Activated CD4-positive, alpha-beta T cell treated with anti-CD3 and anti-CD28 coated beads, Interleukin-2, amount 50 U/mL, for 16 hours (primary cell): ENCODE measurements at places on chromosomes 2 and 18.

DNA sequence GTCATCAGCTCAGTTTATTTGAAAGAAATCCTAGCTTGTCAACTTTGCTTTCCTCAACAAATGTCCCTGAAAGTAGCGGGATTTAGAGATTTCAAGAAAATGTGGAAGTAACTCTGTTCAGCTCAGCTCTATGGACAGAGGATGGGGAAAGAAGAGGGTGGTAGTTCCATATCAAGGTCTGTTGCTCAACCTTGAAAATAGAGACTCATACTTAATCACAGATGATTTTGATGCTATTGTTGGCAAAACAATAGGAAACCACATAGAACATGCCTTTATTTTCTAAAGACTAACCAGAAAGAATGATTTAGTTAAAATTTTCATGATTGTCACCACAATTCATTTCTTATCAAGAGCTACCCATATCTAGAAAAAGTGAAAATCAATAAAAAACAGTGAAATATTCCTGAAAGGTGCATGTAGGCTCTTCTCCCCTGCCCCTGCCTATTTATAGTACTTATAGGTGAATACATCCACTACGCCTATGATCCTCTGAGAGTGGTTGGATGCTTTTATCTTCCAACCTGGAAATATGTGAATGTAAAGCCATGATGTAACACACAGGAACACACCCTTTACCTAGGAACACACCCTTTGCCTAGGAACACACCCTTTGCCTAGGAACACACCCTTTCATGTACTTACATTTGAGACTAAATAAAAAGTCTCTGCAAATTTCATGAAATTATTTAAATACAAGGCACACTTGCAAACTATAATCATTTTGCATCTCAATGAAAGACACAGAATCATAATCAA lies 65.8 kb downstream of the ETAA1 start:
- DNase-seq = no peak

GRCh38 chr2:64414736-64415435 lies 39.1 kb upstream of the LGALSL start:
- no peak for DNase-seq

DNA sequence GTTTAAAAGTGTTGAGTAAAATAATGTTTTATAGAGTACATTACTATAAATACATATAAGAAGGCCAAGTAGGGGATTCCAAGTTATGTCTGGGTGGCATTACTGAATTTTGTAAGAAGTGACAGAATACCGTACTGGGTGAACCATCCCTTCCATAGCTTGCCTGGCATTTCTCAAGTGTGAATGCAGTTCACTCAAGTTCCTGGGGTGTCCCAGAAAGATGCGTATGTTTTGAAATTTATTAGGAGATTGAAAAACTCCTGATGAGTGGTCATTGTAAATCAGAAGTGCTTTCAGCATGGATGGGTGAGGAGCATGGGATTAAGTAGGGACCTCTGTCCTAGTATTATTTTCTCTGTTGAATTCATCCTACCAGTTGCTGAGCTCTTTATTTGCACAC lies 103.2 kb downstream of the VAPA start:
- no peak for DNase-seq

DNA sequence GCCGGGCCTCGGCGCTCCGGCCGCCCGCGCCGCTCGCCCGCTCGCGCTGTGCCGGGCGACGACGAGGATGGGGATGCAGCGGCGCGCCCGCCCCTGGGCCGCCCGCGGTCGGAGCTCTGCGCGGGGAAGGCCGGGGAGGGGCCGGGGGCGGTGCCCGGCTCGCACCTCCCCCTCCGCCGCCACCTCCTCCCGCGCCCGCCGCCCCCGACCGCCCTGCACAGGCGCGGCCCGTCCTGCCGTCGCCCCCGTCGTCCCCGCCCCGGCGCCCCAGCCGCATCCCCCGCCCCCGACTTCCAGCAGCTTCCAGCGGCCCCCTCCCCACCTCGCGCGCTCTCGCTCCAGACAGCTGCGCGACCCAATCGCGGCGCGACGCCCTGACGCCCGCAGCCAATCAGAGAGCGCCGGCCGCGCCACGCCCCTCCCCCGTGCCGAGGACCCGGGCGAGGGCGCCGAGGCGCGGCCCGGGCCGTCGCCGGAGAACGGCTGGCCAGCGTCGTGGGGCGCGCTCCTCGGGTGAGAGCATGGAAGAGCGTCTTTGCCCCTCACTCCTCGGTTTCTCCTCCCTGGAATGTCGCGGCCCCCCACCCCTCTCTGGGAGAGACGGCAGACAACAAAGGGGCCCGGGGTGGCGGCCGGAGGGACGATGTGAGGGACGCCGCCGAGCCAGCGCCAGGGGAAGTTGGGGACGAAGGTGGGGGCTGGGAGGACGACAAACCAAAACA lies at the start of gene MBOAT2:
Gene MBOAT2, minus strand, starts transcription at position 69 of the 722 bp plus-strand sequence. CDS start 70 bp downstream, outside the sequence.
- peak; percentile 82 for DNase-seq

GRCh38 chr2:155377931-155378444 lies 679.5 kb downstream of the KCNJ3 start:
- DNase-seq = peak; percentile 16

DNA sequence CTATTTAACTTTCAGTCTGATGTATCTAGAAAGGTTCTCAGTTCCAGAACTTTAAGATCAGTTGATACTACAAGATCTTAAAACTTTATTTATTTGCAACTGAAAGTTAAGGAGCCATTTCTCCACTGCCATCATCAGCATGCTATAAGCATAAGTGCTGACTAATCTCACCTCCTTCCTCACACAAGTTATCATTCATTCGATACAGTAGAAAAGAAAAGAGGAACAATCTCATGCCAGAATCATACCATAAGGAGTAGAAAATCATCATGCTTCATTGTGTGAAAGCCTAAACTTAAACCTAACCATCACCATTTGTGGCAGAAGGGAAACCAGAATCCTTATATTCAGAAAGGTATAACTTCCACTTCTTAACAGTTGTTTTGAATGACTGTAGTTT lies 176.6 kb upstream of the NRXN1 start:
- DNase-seq = no peak

DNA sequence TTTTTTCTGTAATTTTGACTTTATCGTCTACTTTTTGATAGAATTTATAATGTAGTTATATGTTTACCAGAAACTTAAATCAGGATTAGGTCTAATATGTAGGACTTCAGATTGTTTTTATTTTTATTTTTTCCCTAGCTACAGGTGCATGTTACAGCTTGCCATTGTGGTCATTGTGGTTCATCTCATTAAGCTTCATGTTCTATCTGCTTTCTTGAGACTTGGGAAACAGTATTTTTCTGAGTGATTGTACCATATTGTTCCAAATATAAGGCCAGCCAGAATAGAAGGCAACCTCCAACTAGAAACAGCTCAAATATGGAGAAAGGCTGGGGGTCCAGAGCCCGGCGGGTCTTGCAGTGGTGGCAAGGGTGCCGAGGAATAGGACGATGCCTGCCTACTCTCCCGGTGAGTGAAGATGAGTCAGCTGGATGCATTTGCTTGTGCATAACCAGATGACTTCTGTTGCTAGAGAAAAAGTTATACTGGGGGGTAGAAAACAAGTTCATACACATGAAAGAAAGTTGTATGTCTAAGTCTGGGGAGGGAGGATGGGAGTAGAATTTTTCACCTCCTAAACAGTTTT lies 188.4 kb downstream of the CCDC85A start:
- DNase-seq = no peak

DNA sequence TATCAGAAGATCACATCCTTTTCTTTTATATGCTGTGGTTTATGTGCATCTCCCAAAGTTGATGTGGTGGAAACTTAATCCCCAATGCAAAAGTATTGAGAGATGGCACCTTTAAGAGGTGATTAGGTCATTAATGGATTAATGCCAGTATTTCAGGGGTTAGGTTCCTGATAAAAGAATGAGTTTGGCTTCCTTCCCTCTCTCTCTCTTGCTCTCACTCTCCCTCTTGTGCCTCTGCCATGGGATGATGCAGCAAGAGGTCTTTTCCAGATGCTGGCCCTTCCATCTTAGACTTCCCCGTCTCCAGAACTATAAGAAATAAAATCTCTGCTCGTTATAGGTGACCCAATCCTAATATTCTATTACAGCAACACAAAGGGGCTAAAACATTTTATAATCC lies 85.0 kb downstream of the TTC27 start:
- DNase-seq = no peak

GRCh38 chr2:205237524-205237923 lies 444.8 kb upstream of the NRP2 start:
- no peak for DNase-seq

- DNase-seq = no peak
Measured at GRCh38 chr2:43423941-43424261, 171.9 kb downstream of the THADA start.

- no peak for DNase-seq
Measured at GRCh38 chr18:47343291-47343690, 91.8 kb upstream of the SKOR2 start.

DNA sequence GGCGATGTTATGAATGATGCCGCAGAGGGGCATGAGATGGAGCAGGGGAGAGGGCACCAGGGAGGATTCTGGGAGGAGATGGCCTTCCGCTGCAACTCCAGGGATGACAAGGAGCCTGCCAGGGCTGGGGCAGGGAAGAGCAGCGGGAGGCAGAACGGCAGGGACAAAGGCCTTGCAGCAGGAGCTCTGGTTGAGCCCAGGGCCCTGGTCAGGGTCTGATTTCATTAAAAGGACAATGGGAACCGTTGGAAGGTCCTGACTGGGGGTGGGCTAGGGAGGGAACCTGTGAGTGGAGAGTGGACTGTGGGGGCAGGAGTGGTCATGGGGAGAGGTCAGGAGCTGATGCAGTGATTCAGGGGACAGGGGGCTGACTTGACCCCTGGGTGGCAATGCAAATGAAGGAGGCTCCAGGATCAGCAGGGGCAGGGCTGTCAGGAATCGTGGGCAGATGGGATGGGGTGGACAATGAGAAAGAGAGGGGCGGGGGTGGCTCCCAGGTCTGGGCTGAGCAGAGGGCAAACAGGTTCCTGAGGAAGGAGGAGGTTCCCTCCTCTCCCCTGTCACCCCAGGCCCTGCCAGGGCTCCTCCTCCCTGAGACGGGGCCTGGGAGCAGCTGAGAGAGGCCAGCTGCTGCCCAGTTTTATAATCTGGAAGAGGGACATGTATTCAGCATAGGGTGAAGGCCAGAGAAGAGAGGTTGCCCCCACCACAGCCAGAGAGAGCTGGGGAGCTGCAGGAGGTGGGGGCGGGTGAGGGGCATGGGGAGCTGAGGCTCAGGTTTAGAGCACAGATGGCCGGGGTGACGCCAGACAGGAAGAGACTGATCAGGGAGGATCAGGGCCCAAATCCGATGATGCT lies 7.3 kb upstream of the DUSP2 start:
- DNase-seq = no peak

DNA sequence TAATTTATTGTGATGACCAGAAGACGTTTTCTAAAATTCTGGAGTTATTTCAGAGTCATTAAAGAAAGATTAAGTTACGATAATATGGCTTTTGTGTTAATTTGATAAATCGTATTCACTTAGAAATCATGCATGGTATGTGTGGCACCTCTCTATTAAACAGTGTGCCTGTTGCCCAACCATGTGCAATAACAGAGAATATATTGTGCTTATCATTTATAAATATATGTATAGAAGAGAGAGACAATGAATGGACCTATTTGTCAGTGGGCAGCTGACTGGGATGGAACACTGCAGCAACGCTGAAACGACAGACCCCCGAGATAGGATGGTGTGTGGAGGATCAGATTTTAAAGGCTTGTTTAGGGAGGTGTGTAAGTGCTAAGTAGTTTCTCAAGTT lies 172.9 kb downstream of the FMNL2 start:
- DNase-seq = no peak

- no peak for DNase-seq
Measured at GRCh38 chr2:156818944-156819343, 382.8 kb downstream of the GPD2 start.

DNA sequence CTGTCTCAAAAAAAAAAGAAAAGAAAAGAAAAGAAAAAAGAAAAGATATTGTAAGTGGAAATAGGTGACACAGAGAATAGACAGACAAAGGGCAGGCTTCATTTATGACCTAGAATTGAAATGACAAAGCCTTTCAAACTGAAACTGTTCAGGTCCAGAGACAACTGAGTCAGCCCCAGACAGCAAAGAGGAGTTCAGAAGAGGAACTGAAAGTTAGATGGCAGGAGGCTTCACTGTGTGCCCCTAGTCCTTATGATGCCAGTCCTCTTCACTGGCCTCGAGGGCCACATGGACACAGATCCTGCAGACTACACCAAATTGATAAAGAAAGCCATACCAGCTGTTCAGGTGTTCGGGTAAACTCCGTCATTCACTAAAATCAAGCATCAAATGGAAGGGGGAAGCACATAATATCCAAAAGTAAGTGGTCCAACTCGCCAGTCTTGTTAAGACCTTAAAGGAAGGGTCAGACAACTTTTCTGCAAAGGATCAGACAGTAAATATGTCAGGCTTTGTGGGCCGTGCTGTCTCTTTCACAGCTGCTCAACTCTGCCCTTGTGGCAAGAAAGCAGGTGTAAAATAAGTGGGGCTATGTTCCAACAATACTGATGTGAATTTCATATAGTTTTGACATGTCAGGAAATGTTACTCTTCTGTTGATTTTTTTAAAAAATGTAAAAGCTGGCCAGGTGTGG lies 231.9 kb upstream of the MGAT5 start:
- DNase-seq = peak; percentile 22

- DNase-seq = no peak
Measured at GRCh38 chr2:185318271-185318724, 420.3 kb upstream of the FSIP2 start.

GRCh38 chr18:59021500-59021899 lies 118.2 kb upstream of the SEC11C start:
- no peak for DNase-seq

- DNase-seq = no peak
Measured at GRCh38 chr2:15761056-15761455, 169.4 kb downstream of the DDX1 start.

GRCh38 chr2:238158509-238159070 lies at the start of gene ERFE:
ERFE (plus strand) TSS chr2:238158970; CDS start chr2:238159008, 38 bp downstream.
- peak; percentile 49 for DNase-seq

- no peak for DNase-seq
Measured at GRCh38 chr18:78414302-78414701, 565.3 kb upstream of the SALL3 start.

- no peak for DNase-seq
Measured at GRCh38 chr18:47110492-47111274, 39.6 kb downstream of the HDHD2 start.
